ENCODE measurements at places on chromosomes 6 and 20.

GRCh38 chr6:18101271-18101670, 21.2 kb downstream of the NHLRC1 start:
- DNase-seq: no peak

DNA sequence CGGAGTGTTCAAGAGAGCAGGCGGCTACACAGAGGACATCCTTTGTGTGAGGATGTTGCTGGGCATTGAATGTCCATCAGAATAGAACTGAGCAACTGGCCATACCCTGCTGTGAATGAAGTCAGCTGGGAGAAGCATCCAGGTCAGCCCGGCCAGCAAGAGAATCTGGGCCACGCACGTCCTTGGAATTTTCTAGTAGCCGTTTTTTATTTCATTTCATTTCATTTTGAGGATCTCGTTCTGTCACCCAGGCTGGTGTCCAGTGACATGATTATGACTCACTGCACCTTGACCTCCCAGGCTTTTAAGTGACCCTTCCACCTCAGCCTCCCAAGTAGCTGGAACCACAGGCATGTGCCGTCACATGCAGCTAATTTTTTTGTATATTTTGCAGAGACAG, 97.9 kb downstream of the SSR1 start:
- DNase-seq: no peak

DNA sequence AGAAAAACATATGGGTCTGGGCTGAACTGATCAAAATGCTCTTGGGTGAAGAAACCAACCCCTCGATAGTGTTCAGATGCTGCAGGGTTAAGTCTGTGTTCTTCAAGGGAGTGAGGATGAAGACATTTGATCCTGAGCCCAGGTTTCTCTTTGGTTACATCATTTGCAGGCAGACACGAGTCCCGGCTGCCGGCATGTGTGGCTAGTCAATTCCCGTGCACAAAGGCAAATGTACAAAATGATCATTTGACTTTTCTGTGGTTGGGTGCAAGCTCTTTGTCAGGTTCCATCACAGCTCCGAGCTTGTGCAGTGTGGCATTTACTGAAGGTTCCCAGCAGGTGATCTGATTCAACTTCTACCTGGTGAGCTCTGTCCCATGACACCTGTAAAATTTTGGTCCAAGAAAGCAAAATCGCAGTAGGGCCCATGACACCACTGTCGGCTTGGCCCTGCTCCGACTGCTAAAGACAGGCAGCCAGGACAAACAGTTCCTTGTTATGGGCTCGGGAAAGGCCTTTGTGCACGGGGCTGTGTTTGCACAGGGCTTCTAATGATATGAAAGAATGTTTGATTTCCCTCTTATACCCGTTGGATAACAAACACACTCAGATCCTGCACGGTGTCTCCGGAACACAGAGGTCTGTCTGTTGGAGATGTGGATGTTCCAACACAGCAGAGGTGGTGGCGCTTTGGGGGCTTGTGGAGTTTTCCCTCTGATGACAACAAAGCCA, 46.9 kb downstream of the GJA10 start:
- DNase-seq: no peak

- DNase-seq: no peak
These were observed at the start of gene SIRPG for GRCh38 chr20:1657556-1658334. Gene SIRPG, minus strand, starts transcription at chr20:1657779. Its CDS starts 65 bp downstream, at chr20:1657714.

GRCh38 chr6:144104488-144104887, 9.1 kb upstream of the SF3B5 start:
- DNase-seq: no peak

DNA sequence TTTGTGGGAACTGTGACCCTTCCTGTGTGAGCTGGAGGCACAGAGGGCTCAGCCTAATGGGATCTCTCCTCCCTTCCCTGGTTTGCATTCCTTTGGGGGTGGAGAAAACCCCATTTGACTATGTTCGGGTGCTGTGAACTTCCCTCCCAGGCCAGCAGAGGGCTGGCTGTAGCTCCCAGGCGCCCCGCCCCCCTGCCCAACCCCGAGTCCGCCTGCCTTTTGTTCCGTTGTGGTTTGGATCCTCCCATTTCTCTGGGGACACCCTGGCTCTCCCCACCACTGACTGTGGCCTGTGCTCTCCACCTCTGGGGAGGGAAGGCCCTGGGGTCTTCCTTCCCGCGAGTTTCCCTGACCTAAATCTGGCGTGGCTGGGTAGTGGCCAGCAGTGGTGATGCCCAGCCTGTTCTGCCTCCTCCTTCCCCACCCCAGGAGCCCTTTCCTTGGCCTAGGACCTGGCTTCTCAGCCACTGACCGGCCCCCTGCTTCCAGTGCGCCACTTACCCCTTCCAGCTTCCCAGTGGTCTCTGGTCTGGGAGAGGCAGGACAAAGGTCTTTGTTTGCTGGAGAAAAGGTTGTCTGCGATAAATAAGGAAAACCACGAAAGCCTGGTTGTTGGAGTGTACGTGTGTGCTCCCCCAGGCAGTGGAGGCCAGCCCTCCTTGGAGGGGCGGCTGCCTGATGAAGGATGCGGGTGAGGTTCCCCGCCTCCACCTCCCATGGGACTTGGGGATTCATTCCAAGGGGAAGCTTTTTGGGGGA, 4.9 kb downstream of the VEGFA start:
- DNase-seq: no peak

DNA sequence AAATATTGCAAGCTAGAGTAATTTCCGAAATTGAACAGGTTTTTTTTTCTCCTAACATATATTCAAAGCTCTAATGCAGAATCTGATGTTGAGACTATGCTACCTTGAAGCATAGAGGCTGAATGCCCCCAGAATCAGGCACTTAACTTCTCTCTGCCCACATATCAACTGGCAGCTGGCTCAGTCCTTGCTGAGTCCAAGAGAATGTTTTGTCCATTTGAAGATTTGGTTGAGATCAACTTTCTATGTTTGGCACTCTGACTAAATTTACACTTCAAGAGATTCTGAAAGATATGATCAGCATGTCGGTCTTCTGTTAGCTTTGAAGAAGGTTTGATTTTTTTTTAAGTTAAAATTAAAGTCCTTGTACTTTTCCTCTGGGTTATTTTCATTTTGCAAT, 1298.1 kb downstream of the EPHA7 start:
- DNase-seq: no peak

Data from stimulated activated CD8-positive, alpha-beta memory T cell treated with anti-CD3 and anti-CD28 coated beads, Interleukin-4, amount 100 ng/mL, for 1 hour (primary cell).